Caco-2 (cell line): ENCODE measurements at places on chromosomes 4 and X. TPM values are rescaled to one million over a fixed set of nuclear protein-coding genes. Genes with fewer than 3 reads are reported as not detected.

The TCEAL1 gene
- total RNA-seq, result 11.6 and 11.8 TPM in 2 replicates

The BRS3 gene
- total RNA-seq, result not detected in 2 replicates

The IL1RAPL1 gene
- 0.39 TPM in 1 of 2 replicates, not detected in the other for total RNA-seq

The COX7B2 gene
- not detected in 2 replicates for total RNA-seq

The NUDT11 gene
- total RNA-seq, result not detected in 2 replicates

The GRK4 gene
- 6.8 and 7.1 TPM in 2 replicates for total RNA-seq

The DKK2 gene
- not detected in 2 replicates for total RNA-seq

The GIMD1 gene
- total RNA-seq, result 0.35 TPM in 1 of 2 replicates, not detected in the other

The FAM114A1 gene
- 20.8 and 21.7 TPM in 2 replicates for total RNA-seq

The SNCA gene
- 5.7 and 8.4 TPM in 2 replicates for total RNA-seq

The CT45A2 gene
- total RNA-seq, result not detected in 2 replicates

The FRMPD4 gene
- not detected in 2 replicates for total RNA-seq

The CT45A10 gene
- total RNA-seq, result not detected in 2 replicates

The XAGE1A gene
- total RNA-seq, result not detected in 2 replicates

The PRICKLE3 gene
- 8.4 and 10.9 TPM in 2 replicates for total RNA-seq

The CRMP1 gene
- total RNA-seq, result not detected in 2 replicates

The GLRA3 gene
- total RNA-seq, result not detected in 2 replicates

The PCYT1B gene
- total RNA-seq, result 20.8 and 24.7 TPM in 2 replicates

The HMGN5 gene
- total RNA-seq, result 1.1 and 1.9 TPM in 2 replicates

The CORIN gene
- 0.27 and 0.46 TPM in 2 replicates for total RNA-seq

The DGKQ gene
- total RNA-seq, result 13.9 and 14.1 TPM in 2 replicates

The COL4A6 gene
- total RNA-seq, result 15.9 and 16.0 TPM in 2 replicates
